ENCODE measurements at places on chromosomes 3 and 15.

GRCh38 chr3:140135461-140135860 lies 200.5 kb downstream of the CLSTN2 start:
- no peak for DNase-seq

DNA sequence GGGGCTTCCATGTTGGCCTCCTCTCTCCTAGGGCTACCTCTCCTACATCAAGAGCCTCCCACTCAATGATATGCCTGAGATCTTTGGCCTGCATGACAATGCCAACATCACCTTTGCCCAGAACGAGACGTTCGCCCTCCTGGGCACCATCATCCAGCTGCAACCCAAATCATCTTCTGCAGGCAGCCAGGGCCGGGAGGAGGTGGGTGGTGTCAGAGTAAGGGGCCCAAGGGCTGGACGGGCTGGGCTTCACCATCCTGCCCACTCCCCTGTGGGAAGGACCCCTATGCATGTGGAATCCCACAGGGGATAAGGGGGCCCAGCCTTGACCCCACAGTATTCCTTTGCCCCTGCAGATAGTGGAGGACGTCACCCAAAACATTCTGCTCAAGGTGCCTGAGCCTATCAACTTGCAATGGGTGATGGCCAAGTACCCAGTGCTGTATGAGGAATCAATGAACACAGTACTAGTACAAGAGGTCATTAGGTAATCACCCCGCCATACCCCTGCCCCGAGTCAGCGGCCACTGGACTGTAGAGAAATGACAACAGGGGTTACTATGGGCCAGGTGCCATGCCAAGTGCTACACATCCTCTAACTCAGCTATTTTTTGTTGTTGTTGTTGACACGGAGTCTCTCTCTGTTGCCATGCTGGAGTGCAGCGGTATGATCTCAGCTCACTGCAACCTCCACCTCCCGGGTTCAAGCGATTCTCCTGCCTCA lies 47.1 kb downstream of the SEMA3G start:
- DNase-seq = no peak

GRCh38 chr3:22981166-22981565 lies 222.0 kb upstream of the UBE2E2 start:
- DNase-seq = no peak

DNA sequence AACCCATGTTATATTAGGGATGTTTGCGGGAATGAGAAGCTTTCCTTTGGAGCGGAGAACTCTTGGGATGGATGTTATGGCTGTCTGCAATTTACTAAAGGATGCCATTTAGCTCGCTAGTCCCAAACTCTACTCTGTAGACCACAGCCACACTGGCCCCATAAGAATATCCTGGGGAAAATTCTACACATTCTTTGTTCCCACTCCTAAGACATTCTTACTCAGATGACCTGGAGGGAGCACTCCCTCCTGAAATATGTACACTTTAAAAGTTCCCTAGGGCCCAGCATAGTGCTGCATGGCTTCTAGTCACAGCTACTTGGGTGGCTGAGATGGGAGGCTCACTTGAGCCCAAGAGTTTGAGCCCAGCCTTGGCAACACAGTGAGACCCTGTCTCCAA lies 288.7 kb upstream of the RORA start:
- DNase-seq = no peak

DNA sequence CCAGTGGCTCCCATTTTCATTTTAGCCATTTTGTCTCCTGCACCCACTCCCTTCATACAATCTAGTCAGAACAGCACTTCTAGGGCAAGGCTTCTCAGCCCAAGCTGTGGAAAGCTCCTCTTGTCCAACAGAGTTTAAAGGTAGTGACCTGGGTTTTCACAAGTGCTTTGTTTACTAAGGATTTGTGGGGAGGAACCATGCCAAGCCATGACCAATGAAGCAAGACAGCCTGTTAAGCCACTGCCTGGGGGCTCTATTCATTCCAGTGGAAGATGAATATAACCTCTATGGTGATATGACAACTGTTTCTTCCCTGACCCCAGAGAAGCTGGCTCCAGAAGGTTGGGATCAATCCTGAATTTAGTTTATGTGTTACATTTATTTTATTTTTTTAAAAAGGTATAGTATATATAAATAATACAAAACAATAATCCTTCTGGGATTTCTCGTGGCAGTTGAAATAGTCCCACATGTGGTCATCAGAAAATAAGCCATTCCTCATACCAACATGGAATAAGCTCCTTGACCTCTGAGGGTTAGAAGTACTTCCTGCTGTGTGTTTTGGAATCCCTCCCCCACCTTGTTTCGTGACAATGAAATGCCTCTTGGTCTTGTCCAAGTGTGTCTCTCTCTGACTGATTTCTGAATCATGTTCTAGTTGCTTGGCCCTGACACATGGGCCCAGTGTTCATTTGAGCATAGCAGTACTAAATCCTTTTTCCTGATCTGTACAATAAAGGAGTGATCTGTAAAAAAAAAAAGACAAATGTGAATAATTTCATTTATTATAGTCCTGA lies 13.3 kb upstream of the THUMPD3 start:
- no peak for DNase-seq

DNA sequence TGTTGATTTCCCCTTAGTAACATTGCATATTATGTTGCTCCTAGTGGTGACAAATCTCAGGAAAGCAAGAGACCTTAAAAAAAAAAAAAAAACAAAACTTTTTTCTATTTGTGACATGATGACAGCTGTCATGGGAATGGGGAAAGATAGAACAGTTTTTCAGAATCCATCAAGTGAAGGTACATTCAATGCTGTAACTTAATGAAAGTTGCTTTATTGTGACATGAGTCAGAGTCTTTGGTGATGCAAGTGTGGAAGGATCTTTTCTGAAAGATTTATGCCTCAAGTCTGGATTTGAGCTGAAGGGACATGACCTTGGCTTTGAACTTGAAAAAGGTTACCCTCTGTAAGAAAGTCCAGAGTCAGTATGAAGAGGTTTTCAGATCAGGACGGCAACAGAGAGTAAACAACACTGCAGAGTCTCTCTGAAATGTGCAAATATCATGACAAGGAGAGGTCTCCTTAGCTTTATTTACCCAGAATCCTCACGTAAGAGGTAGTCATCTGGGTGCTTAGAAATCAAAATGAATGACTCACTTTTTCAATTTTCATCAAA lies 424.7 kb downstream of the CNTN4 start:
- DNase-seq = no peak

DNA sequence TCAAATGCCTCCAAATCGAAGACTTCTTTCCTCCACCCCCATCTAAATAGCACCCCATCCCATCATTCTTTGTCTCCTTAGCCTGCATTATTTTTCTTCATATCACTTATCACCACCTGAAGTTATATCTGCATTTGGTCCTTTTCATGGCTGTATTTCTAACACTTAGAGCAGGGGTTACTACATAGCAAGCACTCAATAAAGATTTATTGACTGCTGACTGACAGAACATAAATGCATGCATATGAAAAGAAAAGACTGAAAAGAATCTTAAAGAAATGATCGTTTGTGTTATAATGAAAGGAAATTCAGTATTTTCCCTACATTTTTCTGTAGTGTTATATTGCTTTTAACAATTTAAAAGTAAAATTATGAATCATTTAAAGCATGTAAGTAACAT lies 1.4 kb downstream of the LRRC31 start:
- DNase-seq = no peak

DNA sequence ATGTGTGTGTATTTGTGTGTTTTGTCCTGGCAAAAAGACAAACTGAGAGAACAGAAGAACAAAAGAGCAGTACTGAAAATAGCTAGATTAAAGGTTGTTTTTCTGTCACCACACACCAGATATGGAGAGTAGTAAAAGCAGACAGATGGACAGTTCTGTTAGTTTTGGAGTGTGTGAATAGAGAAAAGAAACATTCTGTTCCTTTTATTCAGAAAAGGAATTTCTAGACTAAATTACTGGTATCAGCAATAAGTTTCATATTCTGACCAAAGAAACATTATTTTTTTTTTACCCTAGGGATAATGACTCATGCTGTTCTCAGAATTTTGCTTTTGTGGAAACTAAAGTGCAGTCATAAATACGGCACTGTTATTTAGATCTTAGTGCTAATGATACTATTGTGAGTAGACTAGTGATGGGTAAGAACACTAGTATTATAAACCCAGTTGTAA lies 32.9 kb downstream of the PIK3CA start:
- no peak for DNase-seq

GRCh38 chr15:32959077-32959476 lies 235.4 kb downstream of the FMN1 start:
- DNase-seq = no peak

- no peak for DNase-seq
These were observed 24.3 kb downstream of the THBS1 start for GRCh38 chr15:39605146-39605545.
